NCI-H1694 treated with DMSO at 0.1 percent for 48 hours (cell line): ENCODE measurements at places on chromosomes 16 and 17.

DNA sequence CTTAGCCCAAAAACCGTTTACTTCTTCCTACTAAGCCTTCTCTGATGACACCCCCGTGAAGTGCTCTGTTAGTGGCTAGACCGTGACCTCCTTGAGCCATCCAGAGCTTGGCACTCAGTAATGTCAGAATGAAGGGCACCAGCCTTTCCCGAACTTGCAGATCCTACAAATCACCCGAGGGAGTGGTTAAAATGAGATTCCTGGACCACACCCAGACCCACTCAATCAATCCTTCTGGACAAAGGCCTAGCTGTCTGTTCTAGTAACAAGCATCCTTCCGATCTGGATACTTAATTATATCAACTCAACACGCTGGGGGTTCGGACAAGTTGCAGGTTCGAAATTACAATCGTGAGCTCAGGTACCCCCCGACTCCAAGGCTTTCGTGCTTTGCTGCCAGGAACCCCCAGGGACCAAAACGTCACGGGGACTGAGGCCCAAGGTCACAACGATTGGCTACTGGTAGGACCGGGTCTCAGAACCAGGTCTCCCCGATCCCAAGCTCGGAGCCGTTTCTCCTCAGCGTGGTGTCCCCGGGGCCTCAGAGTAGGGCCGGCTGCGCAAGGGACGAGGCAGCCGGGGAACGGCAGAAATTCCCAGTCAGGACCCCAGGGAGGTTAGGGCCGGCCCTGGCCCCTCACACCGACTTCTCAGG is 527 bp downstream of the CIAPIN1 start:
- peak; percentile 14 for DNase-seq

- DNase-seq: no peak
These were observed 182.4 kb downstream of the TOX3 start for GRCh38 chr16:52364500-52364899.

- no peak for DNase-seq
These were observed 218.5 kb upstream of the RPL38 start for GRCh38 chr17:73984941-73985340.

DNA sequence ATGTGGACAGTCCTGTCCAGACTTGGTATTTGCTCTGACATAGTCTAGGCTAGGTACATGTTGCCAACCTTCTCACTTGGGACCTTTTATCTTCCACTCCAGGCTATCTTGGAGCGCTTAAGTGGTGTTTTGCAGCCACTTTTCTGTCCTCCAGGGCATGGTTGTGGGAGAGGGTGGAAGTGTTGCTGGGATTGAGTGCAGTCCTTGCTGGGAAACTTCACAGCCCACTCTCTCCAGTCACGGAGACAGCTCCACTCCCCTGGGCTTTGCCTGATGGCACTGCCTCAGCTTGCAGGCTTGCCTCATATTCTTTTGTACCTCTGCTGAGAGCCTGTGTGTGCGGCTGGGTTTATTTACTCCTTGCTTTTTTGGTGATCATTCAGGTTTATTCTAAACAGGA is 17.4 kb downstream of the RPA1 start:
- no peak for DNase-seq

DNA sequence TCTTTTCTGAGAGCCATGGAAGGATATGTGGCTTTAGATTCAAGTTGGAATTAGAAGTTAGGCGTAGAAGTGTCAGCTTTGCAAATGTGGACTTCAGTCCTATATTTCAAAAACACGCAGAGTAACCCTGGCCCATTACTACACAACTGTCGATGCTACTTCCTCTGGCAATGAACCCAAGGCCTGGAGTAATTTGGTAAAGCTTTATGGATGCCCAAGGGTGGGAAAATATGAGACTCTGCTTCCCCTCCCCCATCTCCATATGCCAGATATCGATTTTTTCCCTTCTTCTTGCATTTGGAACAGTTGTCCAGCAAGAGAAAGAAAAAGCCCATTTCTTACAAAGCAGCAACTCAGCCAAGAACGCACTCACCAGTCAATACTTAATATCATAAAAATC is 2.9 kb upstream of the MAP1LC3B start:
- DNase-seq: no peak

GRCh38 chr17:34980681-34981537 is 597 bp downstream of the LIG3 start:
- DNase-seq: peak; percentile 61

- no peak for DNase-seq
These were observed 2.2 kb downstream of the DPEP1 start for GRCh38 chr16:89615596-89616090.

DNA sequence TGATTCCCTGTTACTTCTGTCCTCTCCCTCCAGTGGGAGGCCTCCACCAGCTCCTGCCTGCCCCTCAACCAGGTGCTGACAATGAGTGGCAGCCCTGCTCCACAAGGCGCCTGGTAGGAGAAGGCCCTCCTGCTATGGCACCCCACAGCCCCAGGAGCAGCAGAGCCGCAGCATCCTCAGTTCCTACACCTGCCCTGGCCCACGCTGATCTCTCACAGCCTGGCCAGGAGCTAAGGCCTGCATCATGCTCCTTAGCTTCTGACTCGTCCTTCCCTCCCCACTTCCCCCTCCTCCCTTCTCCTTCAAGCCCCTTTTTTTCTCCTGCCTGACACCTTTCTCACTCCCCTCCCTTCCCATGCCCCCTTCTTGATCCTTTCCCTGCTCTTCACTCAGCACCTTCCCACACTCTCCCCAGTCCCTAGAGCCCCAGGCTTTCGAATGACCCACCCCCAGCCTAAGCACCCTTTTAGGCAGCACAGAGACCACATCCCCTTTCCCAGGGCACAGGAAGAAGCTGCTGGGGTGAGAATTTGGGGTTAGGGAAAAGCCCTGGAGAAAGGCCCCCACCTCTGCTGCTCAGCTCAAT is 6.5 kb downstream of the PROCA1 start:
- no peak for DNase-seq

GRCh38 chr16:22683730-22684573 is 130.0 kb upstream of the HS3ST2 start:
- DNase-seq: no peak

DNA sequence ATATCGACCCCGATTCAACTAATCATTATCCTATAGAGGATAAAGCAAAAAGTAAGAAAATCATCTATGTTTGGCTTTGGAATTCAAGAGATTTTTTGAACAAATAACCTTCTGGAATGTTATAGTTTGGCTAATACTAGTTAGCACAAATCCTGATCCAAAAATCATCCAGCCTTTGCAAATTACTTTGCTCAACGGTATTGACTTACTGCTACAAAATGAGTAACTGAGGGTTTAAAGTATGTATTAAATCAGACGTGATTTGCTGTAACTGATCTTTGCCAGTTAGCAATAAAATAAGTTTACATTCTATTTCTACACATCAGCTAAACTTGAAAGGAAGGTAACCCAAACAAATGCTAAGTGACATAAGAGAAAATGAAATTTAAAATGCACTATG is 6.5 kb downstream of the MED13 start:
- DNase-seq: no peak

GRCh38 chr17:77227461-77228240 is 86.9 kb downstream of the SEC14L1 start:
- no peak for DNase-seq

DNA sequence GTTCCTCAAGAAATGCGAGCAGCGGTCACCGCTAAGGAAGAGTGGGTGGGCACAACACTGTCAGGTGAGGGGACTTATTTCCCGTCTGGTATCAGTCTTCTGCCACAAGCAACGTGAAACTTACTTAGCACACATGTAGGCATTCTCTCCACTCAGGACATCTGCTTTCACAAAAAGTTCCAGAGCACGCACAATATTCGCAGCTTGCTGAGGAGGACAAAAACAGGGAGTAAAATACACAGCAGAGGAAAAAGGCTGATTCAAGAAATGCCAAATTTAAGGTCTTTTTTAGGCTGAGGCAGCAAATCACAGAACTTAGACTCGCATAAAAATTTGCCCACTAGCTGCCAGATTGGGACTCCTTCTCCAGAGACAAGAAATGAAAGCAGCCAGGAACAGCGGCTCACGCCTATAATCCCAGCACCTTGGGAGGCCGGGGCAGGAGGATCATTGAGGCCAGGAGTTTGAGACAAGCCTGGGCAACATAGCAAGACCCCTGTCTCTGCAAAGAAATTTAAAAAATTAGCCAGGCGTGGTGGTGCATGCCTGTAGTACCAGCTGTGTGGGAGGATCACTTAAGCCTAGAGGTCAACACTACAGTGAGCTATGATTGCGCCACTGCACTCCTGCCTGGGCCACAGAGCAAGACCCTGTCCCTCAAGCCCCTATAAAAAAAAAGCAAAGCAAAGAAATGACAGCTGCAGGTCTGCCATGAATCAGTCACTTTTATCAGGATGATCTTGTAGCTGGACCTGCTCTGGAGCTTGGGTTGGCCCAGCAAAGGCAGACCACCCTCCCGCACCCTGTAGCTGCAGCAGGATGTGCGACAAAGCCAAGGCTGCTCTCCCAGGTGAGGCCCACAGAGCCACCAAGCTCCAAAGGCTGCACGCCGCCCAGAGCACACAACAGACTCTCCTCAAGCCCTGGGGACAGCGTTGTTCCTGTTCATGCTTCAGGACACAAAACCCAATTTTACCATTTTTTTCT is 20.5 kb downstream of the USP36 start:
- no peak for DNase-seq

DNA sequence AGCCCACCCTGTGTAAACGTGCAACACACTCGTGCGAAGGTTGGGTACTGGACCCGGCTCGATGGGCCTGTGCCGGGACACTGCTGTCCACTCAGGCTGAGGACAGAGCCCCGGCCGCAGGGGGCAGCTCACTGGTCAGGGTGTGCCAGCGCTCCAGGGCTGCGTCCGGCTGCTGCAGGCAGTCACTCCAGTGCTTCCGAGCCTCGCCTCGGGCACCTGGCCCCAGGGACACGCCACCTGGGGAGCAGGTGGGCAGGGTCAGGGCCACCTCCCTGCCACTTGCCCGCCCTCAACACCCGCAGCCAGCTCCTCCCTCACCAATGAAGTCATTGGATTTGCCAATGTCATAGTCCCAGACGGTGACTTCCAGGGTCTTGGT is 4.7 kb downstream of the DOC2A start:
- DNase-seq: no peak

DNA sequence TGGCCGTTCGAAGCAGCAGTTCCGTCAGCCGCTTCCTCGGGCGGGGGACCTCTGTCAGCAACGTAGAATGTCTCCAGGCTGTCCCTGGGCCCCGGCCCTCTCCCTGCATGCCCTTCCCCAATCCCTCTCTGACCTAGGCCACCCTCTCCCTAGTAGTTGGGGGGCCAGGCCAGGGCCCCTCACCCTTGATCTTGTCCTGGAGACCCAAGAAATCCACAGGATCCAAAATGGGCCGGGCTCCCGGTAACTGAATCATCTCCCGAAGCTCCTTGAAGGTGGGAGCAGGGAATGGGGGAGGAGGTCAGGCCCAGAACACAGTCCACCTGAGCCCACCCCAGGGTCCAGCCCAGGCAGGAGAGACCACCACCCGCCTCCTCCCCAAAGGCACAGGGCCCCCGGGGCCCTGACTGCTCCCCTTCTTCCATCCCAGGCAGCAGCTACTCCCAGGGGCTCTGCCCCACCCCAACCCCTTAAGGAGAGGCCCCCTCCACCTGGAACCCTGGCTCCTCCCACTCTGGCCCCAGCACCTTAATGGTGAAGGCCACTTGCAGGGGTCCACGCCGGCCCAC is 4.7 kb upstream of the GRIN2C start:
- no peak for DNase-seq

- DNase-seq: no peak
These were observed 78.1 kb downstream of the LMF1 start for GRCh38 chr16:892536-893255.

DNA sequence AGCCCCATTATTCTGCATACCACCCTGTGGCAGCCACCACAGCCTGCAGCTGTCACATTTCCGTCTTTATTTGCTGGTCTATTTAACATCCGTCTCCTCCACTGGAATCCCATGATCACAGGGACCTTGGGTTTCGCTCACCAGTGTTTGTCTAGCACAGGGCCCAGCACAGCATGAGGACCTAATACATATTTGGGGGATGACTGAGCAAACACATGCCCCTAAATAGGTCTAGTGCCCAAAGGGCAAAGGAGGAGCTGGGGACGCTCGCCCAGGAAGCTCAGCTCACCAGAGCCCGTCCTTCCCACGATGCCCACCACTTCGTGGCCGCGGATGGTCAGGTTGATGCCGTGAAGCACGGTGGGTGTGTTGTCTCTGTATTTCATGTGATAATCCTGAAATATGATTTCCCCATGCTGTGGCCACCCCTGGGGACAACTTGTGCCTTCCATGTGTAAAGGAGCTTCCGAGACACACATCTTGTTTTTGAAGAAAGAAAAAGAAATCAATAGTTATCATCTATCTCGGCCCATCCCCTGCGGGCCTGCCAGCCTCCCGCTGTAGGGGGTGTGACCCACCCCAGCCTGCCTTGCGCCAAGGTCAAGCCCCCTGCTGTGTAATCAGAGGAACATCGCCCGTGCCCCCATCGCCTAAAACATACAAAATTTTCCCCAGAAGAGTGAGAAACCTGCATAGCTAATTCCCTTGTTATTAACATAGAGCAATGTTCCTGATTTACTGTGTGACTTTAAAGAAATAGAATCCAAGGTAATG is 21.0 kb upstream of the ABCC12 start:
- DNase-seq: no peak

GRCh38 chr16:56564793-56565477 is at the start of gene MT4:
Gene MT4, plus strand, starts transcription at chr16:56565073. Its CDS starts 56 bp downstream, at chr16:56565129.
- DNase-seq: no peak

DNA sequence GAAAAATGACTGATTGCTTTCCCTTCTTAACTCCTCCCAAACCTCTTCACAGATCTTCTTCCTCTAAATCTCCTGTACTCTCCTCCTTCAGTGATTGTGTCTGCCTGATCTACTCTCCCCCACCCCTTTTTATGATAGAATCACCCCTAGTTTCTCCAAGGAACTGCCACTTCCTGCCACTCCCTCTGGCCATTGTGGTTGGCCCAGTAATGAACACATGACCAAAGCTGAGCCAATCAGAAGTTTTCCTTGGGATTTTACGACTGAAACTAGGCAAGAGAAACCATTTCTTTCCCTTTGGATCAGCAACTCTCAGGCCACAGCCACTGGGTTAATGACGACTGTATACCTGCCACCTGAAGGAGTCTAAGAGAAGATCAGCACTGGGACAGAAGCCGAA is 15.9 kb downstream of the IRX3 start:
- DNase-seq: no peak

DNA sequence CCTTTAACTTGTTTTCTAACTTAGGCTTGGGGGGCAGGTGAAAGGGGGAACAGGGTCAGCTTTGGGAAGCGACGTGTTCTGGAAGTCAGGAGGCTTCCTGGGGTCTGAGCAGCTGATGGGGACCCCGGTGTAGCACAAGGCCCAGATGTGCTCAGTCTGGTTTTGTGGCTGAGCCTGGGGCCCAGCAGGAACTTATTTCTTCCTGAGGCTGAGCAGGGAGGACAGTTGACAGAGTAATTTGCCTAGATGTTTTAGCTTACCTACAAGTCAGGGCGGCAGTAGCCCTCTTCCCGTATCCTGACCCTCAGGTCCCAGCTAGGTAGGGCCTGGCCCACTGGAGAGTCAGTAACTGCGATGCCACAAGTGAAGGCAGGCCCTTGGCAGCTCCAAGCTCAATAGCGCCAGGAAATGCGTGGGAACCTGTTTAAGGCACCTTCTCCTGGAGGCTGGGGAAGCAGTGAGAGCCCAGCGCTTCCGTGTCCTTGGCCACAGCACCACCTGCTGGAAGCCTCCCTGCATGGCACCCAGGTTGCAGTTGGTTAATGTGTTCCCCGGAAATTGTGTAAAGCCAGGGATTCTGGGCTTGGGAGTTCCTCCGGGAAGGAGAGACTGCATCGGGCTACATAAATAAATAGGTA is 5.2 kb downstream of the CCR7 start:
- DNase-seq: peak; percentile 83
